ENCODE measurements at places on chromosomes 2 and 18. TPM values are rescaled to one million over a fixed set of nuclear protein-coding genes. Genes with fewer than 3 reads are reported as not detected.

- no peak for DNase-seq
- H3K27me3 ChIP-seq: no peaks in the 10 kb centered on the region
- no peaks in the 10 kb centered on the region for H3K36me3 ChIP-seq
- no peak overlapping the region for H3K4me3 ChIP-seq
- H3K27ac ChIP-seq: no peak overlapping the region
- no peaks in the 10 kb centered on the region for H3K4me1 ChIP-seq
Observed at GRCh38 chr2:213252206-213252605, 32.1 kb upstream of the SPAG16 start.

DNA sequence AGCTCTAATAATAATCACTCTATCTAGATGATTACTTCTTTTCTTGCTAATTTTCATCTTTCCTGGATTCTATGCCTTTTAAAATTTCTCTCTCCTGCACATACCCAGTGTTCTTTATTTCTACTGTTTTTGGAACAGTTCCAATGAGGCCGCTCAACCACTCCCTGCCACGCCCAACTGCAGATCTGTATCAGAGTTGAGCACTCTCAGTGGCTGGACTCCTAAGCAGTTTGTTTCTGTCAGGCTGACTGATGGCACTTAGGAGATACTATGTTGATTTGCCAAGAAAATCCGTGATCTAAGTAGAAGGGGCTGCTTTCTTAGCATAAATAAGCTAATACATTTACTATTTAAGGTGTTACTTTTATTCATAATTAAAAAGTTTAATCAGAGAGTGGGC lies 192.8 kb downstream of the ARHGAP15 start:
- H3K27ac ChIP-seq: no peak overlapping the region
- H3K4me3 ChIP-seq: no peak overlapping the region
- H3K4me1 ChIP-seq: no peaks in the 10 kb centered on the region
- DNase-seq: no peak
- no peaks in the 10 kb centered on the region for H3K27me3 ChIP-seq

GRCh38 chr2:227805578-227805977 lies 8.1 kb upstream of the CCL20 start:
- H3K4me1 ChIP-seq: no peaks in the 10 kb centered on the region
- no peak overlapping the region for H3K4me3 ChIP-seq
- H3K27ac ChIP-seq: no peak overlapping the region
- H3K27me3 ChIP-seq: no peaks in the 10 kb centered on the region
- DNase-seq: no peak
- no peaks in the 10 kb centered on the region for H3K36me3 ChIP-seq

DNA sequence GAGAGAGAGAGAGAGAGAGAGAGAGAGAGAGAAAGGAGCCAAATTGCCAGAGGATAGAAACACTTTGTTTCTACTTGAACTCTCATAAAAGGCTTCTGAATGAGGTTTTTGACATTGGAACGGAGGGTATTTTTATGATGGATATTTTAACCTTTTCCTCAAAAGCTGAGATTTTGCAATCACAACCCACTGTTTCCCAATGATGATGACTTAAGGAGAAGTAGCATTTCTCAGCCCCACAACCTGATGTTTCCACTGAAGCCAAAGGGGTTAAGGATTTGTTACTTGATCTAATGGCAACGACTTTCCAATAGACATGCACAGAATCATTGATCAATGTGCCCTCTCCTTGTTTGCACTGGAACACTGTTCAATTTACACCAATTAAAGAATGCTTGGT lies 67.1 kb upstream of the POU3F3 start:
- H3K27ac ChIP-seq: no peak overlapping the region
- no peaks in the 10 kb centered on the region for H3K36me3 ChIP-seq
- H3K4me3 ChIP-seq: no peak overlapping the region
- H3K4me1 ChIP-seq: no peaks in the 10 kb centered on the region
- H3K27me3 ChIP-seq: peaks cover 11% of the 10 kb centered on the region

GRCh38 chr2:205858275-205858674 lies 176.0 kb downstream of the NRP2 start:
- DNase-seq: no peak
- H3K27me3 ChIP-seq: peaks cover 3% of the 10 kb centered on the region
- H3K4me3 ChIP-seq: no peak overlapping the region
- no peaks in the 10 kb centered on the region for H3K36me3 ChIP-seq
- no peak overlapping the region for H3K27ac ChIP-seq
- H3K4me1 ChIP-seq: no peaks in the 10 kb centered on the region

DNA sequence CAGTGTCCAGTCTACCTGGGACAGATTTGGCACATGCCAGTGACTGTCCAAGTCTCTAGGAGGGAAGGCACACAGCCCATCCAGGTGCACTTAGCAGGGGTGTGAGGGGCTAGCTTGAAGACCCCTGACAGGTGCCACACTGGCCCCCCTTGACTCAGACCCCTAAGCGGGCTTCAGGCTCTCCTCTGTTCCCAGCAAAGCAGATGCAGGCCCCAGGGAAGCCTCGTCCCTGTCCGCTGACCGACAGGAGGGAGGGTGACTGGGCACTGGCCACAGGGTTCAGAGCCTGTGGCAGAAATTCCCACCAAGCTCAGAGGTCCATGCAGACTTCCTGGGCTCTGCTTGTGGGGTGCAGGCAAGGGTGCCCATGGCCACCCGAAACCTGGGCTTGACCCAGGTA lies 239.8 kb upstream of the MYT1L start:
- no peaks in the 10 kb centered on the region for H3K27me3 ChIP-seq
- H3K27ac ChIP-seq: no peak overlapping the region
- H3K36me3 ChIP-seq: no peaks in the 10 kb centered on the region

NDC80 gene
- 46.0 TPM for total RNA-seq
